ENCODE measurements at places on chromosomes 12 and 14.
A peak's percentile ranks its signal among the peaks of the same experiment; 100 is the strongest.

- DNase-seq: no peak
Measured at GRCh38 chr12:944211-944610, 5.3 kb downstream of the RAD52 start.

- DNase-seq: no peak
Measured at GRCh38 chr14:105536691-105537579, 10.6 kb downstream of the TMEM121 start.

GRCh38 chr12:31682136-31682962, 22.9 kb downstream of the ETFBKMT start:
- peak; percentile 95 for DNase-seq

GRCh38 chr12:19298836-19299605, 140.3 kb upstream of the AEBP2 start:
- DNase-seq: no peak

DNA sequence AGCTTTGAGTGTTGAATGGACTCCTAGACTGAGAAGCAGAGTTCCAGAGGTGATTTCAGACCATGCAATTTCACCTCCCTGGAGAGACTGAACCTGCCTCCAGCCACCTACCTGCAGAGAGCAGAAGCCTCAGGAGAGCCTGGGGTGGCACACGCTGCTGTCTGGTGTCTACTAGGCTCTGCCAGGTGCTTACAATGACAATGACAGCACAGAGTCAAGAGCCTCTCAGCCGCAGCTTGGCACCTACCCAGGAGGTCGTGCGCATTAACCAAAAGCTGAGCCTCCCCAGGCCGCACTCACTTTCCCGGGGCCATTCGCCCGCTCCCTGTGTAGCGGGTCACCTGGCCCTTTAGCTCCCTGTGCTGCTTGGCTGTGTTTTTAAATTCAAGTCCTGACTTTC, 63.2 kb downstream of the TESC start:
- DNase-seq: no peak

DNA sequence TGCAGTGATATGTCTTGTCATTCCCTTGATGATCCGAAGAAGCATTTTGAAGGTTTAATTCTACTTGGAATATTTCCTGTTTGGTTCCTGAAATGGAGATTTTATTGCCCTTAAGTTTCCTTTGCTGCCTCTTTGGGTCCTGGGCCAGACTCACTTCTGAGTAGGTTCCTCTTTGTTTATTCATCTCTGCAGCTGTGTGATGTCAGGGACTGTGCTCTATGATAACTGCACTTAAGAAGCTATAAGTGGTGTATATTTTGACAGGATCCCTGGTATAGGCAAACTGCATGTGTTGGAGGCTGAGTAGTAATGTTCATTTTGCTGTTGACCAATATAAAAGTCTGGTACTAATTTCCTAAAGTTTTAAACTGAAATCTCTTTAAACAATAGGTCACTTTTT, at the start of gene KLRC4:
Gene KLRC4, minus strand, starts transcription at position 366 of the 400 bp plus-strand sequence. Its CDS starts 182 bp downstream, at position 184.
- DNase-seq: no peak

- DNase-seq: no peak
Measured at GRCh38 chr12:21330682-21331253, 3.9 kb downstream of the SLCO1A2 start.

DNA sequence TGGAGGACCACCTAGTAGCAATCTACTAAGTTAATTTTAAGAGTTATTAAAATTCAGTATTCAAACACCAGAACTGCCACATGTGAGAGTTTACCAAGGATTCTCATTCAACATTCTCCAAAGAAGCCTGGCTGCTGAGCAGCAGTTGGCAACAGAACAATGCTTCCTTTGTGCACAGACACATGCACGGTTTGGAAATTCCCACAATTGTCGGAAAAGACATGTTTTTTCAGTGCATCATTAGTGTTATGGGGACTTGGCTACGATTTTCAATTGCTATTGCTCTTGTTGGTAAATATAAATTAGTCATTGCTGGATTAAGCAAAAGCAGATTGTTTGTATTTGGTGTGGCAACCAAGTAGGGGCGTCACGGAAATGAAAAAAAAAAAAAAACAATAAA, 22.2 kb downstream of the ST8SIA1 start:
- DNase-seq: no peak

DNA sequence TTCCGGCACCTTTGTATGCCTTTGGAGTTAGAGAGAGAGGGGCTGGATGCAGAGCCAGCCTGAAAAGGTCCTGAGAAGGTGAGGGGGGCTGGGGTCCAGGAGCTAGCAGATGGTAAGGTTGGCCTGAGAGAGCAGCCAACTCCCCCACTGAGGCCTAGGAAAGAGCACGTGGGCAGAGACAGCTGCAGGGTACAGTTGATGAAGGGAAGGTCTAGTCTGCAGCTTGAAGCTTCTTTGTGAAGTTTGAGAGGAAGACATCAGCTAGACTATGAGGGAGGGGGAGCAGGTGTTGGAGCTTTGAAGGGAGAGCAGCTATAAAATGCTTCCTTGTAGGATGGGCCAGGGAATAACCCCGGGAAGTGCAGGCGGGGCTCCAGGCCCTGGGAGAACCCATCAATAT, 289.3 kb upstream of the AMIGO2 start:
- no peak for DNase-seq

DNA sequence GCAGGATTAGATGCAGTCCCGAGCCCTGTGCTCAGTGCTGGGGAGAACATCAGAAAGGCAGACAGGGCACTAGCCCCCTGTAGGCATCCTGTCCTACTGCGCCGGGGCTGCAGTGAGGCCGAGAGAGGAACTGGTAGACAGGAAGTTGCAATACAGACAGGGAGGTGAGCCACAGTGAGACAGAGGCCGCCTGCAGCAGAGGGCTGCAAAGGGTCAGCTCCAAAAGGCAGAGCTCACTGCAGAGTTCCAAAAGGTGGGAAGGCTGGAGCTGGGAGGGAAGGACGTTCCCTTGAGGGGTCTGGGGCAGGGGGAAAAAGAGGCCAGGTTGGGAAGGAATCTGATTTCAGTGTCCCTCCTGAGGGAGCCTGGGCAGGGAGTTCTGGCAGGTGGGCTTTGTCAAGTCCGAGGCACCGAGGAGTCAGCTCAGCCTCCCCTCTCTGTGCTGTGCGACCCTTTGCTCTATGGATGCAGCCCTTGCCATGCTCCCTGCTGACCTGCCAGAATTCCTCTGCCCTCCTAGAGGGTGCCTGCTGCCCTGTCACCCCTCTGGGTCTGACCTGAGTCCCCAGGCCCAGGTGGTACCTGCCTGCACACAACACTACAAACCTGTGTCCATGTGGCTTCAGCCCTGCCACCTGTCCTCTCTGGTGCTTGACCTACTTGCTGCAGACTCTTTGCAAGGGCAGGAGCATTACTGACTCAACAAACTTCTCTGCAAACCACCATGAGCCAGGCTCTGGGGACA, 63.5 kb downstream of the PRMT8 start:
- DNase-seq: no peak

DNA sequence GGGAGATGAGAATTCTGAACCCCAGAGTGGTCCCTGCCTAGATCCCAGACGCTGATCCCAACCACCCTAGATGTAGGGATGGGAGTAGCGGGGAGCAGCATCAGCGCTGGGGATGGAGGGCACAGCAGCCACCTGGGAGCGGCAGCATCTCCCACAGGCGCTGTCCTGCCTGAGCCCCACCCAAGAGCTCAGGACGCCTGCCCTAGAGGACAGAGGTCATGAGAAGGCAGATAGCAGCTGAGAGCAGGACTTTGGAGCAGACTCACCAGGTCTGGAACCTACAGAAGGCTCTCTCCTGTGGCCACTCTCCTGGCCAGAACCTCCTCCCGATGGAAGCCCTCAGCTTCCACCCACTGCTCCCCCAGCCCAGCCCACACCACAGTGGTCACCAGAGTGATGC, 7.2 kb downstream of the CCDC85C start:
- DNase-seq: no peak

DNA sequence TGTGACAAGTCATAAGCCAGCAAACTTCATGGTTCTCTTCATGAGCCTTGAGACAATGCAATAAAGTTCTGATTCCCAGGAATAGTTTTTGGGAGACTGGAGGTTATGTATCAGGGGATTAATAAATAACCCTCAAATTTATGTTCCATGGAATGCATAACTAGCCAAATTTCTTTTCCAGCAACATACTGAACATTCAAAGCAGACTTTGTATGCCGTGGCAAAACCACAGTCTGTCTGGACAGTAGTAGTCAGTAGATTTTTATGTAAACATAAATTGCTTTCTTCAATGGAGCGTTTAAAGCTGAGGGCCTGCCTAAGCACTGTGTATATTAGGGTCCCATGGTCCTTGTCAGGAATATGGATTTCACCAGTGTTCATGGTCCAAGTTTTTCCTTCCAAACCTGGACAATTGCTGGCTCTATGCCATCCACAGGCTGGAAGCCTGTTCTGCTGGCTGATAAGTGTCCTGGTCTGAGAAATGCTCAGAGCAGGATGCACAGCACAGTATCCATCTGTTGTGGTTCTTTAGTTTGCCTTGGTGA, 144.9 kb downstream of the SRGAP1 start:
- no peak for DNase-seq

DNA sequence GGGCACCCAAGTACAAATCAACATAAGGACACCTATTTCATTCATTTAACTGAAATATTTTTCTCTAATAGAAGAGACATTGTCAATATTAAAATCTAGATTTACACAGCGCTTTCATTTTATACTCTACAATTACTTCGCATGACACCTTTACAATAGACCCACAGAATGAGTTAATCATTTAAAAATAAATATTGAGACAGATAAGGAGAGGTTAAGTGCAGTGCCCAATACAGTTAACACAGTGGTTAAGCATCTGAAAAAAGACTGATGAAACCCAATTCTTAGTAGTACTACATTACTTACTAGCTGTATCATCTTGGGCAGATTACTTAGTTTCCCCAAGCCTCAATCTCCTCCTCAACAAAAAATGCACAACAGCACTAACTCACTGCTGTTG, 116.2 kb downstream of the DENND5B start:
- no peak for DNase-seq

- DNase-seq: no peak
Measured at GRCh38 chr12:8822298-8822697, at the start of gene A2ML1. A2ML1 (plus strand) TSS chr12:8822621; CDS start chr12:8822652, 31 bp downstream.

DNA sequence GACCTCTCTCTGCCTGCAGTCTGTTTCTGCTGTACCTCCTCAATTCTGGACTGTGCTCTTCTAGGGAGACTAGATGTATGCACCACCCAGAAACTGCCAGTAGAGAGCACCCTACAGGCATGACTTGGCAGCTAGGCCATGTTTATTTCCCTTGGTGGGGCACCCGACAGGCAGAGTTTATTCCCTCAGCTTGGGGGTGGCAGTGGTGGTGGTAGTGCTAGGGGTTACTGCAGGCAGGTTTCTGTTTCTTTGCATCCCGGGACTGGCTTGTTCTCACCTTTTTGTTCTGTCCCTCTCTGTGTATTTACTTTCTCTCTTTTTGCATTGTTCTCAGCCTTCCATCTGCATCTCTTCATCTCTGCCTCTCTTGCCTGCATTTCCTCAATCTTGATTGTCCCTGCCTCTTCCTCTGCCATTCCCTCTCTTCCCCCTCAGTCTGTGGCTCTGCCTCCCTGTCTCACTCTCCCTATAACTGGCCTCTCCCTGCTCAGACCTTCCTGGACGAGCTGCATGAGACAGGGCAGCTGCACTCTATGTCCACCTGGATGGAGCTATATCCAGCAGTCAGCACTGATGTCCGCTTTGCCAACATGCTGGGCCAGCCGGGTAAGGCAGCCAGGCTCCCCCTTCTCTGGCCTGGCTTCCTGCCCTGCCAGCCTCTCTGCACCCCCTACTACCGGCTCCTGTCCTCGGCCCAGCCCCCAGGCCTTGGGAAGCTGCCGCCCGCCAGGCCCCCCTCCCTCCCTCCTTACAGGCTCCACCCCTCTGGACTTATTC, 13.8 kb downstream of the PRPF40B start:
- DNase-seq: no peak

DNA sequence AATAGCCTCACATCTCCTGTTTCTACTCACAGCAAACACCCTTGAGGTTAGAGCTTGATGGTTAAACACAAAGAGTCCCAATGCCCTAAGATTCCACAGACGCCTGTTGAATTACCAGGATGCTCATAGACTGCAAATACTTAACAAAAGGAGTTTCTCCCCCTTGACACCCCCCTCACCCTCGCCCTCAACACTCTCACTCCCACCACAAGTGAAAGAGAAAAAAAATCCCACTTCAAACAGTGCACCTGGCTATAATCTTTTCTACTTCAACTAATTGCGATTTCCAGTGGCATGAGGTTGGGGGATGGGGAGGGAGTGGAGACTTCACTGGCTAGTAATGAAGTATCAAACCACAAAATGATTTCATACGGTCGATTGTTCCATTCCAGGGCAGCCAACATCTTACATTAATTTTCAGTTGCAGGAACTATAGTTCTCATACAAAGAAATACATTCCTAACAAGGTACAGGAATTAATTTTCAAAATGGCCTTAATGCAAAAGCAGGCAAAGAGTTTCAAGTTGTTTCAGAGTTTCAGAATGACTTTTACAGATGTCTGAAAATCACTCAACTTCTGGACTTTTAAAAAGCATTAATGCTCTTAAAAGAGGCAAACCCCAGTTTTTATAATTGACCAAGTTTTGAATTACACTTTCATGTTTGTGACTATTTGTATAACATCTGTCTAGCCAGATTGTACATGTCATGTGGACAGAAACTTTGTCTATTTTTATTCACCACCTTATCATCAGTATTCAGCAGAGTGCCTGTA, 390.7 kb downstream of the C12orf75 start:
- DNase-seq: peak; percentile 38

DNA sequence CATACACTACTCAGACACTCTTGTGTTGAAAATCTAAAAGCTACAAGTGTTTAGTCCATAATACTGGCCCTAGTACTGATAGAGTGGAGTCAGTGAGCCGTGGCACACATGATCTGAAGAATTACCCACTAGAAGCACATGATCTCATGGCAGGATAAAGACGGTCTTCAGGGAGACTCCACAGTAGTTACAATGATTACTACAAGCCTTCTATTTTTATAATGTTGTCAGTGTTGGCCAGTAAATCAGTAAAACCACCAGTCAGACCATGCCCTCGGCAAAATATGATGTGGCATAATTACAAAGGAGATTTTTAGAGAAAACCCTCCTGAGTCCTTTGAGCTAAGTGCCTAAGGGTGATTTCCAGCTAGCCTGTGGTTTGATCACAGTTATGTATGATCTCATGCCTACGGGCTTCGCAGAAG, 114.9 kb downstream of the PDZRN4 start:
- peak; percentile 2 for DNase-seq

DNA sequence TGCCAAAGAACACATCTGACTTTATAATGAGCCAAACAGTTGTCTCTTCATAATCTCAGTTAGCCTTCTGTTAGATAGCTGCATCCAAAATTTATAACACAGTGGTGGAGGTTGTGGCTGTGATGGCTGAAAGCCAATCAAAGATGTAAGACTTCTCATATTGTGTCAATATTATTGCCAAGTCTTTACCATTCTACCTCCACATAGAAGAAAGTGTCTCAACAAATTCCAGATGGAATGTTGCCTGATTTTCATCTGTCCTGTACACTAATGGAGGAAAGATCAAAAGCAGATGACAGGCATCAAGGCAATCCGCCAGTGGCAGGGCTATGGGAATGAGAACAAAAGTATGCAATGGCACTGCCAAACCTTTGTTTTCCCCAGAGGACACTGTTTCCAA, 813.1 kb upstream of the NOVA1 start:
- DNase-seq: no peak

- no peak for DNase-seq
Measured at GRCh38 chr12:105025890-105026289, 39.8 kb downstream of the NOPCHAP1 start.
